AG10803 (cell line): ENCODE measurements at places on chromosomes 6 and 20.

- DNase-seq: no peak
Measured at GRCh38 chr20:57170343-57170742, 96.1 kb downstream of the BMP7 start.

GRCh38 chr20:48380661-48381060, 447.1 kb downstream of the PREX1 start:
- DNase-seq: no peak

GRCh38 chr6:51768087-51768486, 319.3 kb downstream of the PKHD1 start:
- no peak for DNase-seq

DNA sequence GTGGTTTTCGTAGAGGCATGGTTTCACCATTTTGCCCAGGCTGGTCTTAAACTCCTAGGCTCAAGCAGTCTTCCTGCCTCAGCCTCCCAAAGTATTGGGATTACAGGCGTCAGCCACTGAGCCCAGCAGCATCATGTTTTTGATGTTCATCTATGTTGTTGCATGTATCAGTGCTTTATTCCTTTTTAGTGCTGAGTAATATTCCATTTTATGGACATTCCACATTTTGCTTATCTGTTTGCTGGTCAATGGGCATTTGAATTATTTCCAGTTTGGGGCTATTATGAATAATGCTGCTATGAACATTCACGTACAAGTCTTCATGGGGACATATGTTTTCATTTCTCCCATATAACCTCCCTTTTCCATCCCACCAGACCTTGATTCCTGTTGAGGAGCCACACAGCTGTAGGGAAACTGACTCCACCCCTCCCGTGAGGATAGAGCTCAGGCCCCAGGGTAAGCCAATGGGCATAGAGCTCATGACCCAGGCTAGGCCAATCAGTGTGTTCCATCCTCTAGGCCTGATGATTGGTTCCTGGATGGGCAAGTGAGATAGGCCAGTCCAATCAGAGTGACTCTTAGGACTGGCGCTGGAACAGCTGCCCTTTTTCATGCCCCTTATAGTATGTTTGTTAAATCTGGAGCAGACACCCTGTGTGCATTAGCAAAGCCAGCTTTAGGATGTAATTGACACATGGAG, 49.5 kb downstream of the DLGAP4 start:
- DNase-seq: no peak

DNA sequence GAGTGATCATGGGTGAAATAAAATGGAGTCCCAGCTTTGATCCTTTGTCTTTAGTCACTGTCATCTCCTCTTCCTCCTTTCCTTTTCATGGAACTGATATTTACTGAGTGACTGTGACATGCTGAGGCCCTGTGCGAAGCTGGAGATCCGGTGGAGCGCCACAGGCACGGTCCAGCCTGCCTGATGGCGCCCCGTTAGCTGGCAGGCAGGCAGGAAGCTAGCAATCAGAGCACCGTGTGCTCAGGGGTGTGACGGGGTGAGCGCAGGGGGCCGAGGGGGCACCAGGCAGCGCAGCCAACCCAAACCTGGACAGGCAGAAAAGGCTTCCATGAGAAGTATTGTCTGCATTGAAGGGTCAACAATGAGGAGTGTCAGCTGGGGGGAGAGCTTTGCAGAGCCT, 100.2 kb upstream of the AKAP12 start:
- no peak for DNase-seq

DNA sequence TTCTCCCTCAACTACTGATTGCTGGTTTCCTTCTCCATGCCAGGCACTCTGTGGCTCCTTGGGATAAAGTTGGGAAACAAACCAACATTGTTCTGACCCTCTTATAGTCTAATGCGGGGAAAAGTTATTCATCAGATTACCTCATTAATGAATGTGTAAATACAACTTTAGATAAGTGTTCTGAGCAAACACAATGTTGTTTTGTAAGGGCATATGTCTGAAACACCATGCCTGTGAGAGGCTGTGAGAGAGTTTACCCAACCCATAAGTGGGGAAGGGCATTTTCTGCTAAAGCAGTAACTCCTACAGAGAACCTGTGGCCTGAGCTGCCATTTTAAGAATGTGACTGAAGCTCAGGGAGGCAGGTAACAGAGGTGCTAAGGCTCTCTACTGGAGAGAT, 283.5 kb downstream of the KHDC1L start:
- DNase-seq: no peak

GRCh38 chr20:13401596-13401995, 180.5 kb downstream of the ISM1 start:
- no peak for DNase-seq

DNA sequence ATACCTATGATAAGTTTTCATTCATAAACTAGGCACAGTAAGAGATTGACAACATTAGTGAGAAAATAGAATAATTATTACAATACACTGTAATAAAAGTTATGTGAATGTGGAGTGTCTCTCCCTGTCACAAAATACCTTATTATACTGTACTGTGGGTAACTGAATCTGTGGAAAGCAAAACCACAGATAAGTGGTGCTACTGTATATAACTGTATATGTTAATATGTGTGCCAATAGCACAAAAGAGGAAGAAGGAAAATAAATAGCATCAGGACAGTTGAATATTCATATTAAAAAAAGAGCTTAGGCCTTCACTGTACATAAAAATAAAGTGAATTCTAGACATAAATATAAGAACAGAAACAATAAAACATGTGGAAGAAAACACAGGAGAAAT, 243.5 kb downstream of the CDKAL1 start:
- DNase-seq: no peak

- no peak for DNase-seq
Measured at GRCh38 chr6:135114355-135115145, 59.9 kb upstream of the HBS1L start.

DNA sequence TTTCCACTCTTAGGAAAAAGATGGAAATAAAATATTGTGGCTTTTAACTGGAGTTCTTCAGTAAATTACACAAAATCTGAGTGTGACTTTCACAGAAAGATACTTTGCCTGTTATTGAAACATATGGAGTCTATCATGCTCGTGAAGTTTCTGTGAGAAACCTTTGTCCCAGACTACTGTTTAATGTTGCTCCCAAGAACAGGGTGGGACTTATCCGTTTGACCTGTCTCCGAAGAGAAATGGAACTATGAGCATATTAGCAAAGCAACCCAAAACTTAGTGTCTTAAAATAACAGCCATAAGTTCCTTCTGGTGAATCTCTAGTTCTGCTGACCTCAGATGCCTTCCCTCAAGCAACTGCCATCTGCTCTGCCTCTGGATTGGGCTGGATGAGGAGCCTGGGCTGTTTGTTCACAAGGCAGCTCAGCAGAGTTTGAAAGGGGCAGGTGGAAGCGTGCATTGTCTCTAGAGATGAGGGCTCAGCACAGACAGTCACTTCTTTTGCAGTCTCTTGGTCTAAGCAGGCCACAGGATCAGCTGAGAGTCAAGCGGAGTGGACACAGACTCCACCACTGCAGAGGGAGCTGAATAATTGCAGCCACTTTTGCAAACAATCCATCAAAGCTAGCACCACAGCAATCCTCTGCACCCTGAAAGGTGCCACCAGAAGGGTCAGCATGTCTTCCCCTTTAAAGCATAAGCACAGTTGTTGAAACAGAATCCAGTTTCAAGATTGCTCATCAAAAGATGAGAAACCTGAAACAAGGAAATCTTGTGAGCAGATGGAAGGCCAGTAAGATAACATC, 52.8 kb downstream of the MYB start:
- no peak for DNase-seq

- no peak for DNase-seq
Measured at GRCh38 chr6:4666886-4667513, 109.2 kb upstream of the CDYL start.

DNA sequence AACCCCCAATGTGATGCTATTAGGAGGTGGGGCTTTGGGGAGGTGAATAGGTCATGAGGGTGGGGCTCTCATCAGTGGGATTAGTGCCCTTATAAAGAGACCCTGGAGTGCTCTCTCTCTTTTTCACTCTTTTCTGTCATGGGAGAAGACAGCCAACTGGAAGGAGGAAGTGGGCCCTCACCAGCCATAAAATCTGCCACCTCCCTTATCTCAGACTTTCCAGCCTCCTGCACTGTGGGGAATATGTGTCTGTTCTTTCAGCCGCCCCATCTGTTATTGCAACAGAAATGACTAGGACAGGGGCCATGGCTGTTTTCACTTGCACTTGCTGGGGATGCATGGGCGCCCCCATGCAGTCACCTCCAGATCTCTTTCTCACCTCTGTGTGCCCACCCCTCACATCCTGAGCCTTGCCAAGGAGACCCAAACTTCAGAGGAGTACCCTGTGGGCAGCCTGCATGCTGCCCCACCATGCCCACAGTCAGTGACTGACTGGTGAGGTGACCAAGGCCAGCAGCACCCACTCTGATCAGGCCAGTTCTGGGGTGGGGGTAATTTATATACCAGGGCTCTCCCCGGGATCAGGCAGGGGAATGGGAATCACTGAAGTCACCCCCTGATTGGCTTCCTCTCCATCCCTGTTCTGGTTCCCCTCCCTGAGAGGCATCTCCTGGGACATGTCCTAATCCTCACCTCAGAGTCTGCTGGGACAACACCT, 118.4 kb downstream of the ANKRD60 start:
- peak; percentile 10 for DNase-seq

GRCh38 chr6:141134723-141135122, 998.0 kb upstream of the GJE1 start:
- no peak for DNase-seq

DNA sequence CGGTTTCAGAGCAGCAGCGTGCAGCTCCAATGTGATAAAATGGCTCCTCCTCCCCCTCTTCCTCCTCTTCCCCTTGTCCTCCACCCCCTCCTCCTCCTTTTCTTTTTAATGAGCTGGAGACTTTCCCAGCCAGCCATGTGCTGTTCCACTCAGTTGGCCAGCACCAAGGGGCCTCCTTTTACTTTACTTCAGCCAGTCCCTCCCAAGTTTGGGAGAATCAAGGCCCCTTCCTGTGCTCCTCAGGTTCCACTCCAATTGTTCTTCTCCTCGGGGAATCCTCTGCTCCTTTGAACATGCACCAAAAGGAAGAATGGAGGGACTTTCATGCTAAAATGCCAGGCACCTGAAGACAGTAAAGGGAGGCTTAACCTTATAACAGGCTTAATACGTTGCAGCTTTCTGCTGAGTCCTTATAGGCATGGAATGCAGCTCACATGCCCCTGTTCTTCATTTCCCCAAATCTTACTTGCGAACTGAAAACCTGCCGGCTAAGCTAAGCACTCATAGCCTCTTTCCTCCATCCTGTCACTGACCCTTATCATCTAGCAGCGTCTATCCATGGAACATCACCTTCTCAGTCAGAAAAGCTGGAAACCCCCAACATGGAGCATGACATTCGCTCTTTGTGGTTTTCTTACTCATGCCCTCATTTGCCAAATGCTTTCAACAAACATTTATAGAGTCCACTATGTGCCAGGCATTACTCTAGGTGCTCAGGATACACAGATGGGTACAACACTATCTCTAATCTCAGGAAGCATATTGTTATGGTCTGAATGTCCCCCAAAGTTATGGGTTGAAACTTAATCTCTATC, 170.6 kb downstream of the PHACTR1 start:
- peak; percentile 47 for DNase-seq

GRCh38 chr6:41171908-41172307, 9.0 kb upstream of the TREM2 start:
- no peak for DNase-seq

DNA sequence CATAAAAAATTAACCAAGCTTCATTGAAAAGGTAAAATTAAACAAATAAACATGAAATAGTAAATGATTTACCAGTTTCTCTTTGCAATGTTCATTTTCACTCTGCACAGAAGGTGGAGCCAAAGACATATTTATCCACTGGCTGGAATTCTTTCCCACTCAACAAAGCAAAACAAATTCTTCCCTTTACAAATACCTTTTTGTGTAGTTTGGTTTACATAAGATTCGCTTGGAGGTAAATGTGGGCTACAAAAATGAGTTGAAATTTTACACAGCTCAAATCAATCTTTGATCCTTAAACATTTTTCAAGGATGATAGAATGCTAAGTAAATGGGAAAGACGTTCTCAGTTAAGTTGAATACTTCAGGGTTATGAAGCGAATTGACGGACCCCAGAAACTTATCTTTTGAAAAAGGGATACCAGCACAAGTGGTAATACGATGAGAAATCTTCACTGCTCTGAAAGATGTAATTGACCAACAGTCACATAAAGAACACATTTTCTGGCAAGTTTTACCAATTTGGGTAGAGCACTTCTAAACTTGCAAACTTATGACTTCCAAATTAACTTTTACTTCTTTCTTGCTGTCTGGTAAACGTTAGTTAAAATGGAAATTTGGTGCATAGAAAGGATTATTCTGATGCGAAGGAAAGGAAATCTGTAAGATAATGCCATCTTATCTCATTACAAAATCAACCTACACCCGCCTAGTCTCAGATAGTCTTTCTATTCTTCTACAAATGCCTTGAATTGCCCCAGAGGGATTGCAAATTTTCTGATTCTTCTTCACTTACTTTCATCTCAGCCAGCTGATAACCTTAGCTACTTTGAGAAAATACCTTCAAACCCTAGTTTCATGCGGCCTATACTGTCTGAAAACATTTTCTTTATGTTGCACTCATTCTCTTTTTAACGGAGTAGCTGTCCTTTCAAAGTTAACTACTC, 4.7 kb upstream of the GJA1 start:
- DNase-seq: peak; percentile 51

DNA sequence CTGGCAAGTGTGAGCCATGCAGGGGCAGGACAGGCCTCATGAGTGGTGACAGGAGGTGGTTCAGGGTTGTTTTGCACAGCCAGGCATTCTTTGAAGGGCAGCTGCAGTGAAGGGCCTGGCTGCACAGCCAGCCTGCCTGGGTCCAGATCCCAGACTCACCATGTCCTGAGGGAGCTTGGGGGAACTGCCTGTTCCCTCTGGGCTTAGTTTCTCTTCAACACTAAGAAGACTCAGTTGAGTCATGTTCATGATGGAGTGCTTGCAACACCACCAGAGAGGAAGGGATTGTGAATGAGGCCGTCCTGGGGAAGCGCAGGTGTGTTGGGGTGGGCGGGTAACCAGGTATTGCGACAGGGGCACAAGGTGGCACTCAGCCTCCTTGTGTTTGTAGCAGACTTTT, 102.4 kb downstream of the CDH26 start:
- DNase-seq: no peak

- no peak for DNase-seq
Measured at GRCh38 chr6:151143806-151144205, 96.0 kb upstream of the AKAP12 start.

- DNase-seq: no peak
Measured at GRCh38 chr20:50146732-50147662, 6.5 kb downstream of the PEDS1 start.

GRCh38 chr6:46794068-46794467, 879 bp downstream of the MEP1A start:
- no peak for DNase-seq

DNA sequence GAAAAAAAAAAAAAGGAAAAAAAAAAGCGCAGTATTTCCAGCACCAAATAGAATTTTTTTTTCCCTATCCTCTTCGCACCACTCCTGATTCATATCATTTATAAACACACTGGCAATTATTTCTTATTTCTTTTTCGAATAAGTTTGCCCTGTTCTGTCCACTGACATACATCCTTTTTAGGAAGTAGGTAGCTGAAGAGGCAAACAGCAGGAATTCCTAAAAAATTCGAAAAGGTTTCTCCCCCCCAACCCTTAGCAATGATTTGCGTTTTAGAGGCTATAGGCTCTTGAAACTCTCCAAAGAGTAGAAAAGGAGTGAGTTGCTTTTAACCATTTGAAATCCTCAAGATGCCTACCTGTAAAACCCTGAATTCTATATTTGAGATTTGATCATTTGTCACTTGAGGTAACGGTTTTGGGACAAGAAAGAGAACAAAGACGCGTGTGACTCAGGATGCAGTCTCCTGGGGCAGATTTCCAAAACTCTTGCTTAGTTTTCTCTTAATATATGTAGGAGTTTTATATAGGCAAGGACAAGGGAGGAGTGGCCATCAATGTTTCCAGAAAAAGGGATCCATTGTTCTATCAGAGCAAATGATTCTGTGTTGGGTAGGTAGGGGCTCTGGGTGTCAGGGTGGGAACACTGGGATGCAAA, 531 bp upstream of the CCN2 start:
- DNase-seq: no peak
